IPS DF 19.7 (cell line): ENCODE measurements at places on chromosomes 3 and 15.

GRCh38 chr3:105686278-105686897, 182.4 kb downstream of the CBLB start:
- no peak for DNase-seq

- DNase-seq, result no peak
Measured at GRCh38 chr3:101303089-101303731, 17.2 kb downstream of the IMPG2 start.

- DNase-seq, result no peak
Measured at GRCh38 chr15:59313641-59314332, 58.9 kb downstream of the MYO1E start.

- no peak for DNase-seq
Measured at GRCh38 chr3:159275741-159276140, 473.9 kb downstream of the MFSD1 start.

- DNase-seq, result no peak
Measured at GRCh38 chr15:44194323-44195150, 534 bp downstream of the FRMD5 start.

GRCh38 chr3:4478261-4478660, 11.2 kb upstream of the SUMF1 start:
- DNase-seq, result no peak
